ENCODE measurements at places on chromosomes 13 and 19.

GRCh38 chr19:53357821-53358581 lies 7.5 kb upstream of the ZNF525 start:
- no peak for DNase-seq

DNA sequence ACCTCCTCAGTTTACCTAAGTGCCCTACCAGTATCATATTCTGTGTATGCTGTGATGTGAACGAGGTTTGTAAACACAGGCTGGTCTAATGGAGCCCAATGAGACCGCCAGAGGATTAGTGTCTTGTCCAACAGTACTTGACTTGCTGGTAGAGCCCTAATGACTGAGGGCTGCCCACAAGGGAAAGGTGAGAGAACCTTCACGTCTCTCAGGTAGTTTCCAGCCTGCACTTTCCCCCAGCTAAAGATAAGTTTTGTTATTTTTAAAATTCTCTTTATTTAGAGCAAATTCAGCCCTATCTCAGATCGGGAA lies 498 bp upstream of the RBM26 start:
- DNase-seq: peak; percentile 52

DNA sequence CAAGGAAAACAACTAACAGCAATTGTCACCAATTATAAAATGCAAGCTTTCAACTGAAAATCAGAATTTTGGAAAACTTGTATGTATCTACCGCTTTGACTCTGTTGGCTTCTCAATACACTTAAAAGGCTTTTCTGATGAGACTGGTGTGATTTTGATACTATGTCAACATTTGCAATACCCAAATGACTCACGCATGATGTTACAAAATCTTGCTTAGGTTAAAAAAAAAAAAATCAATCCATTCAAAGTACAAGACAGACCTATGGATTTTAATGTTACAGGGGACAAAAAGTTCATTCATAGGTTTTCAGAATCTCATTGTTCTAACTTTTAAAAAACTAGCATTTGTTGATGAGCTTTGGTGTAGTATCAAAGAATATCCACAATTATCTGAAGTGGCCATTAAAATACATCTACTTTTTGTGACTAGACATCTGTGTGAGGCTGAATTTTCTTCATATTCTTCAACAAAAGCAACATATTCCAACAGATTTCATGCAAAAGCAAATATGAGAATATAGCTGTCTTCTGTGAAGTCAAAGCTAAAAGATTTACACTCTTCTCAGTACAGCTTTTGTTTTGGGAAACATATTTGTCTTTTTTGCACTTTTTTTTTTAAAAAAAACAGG lies 10.7 kb downstream of the ELF1 start:
- DNase-seq: no peak

DNA sequence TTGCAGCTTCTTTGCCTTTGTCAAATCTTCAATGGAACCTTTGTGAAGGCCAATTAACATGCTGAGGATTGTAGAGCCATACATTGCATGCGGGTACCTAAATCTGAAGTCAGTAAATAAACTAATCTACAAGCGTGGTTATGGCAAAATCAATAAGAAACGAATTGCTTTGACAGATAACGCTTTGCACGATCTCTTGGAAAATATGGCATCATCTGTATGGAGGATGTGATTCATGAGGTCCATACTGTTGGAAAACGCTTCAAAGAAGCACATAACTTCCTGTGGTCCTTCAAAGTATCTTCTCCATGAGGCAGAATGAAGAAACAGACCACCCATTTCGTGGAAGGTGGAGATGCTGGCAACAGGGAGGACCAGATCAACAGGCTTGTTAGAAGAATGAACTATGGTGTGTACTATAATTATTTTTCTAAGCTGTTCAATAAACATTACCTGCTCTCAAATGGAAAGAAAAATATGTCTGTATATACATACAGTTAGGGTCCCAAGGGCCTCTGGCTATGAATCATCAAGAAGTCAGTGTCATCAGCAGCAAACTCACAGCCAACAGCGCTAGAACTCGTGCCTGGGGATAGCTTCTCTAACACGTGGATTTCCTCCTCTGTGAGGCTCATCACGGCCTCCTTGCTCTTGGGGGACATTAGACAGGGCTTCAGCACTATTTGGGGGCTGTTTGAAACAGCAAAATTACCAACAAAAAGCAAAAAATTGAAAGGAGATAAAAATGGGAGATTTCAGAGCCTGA lies 2.9 kb upstream of the CD70 start:
- DNase-seq: no peak

GRCh38 chr19:58009666-58010301 lies 7.2 kb upstream of the ZNF606 start:
- DNase-seq: peak; percentile 49

GRCh38 chr13:64928696-64929499 lies 2301.2 kb downstream of the PCDH9 start:
- peak; percentile 92 for DNase-seq

DNA sequence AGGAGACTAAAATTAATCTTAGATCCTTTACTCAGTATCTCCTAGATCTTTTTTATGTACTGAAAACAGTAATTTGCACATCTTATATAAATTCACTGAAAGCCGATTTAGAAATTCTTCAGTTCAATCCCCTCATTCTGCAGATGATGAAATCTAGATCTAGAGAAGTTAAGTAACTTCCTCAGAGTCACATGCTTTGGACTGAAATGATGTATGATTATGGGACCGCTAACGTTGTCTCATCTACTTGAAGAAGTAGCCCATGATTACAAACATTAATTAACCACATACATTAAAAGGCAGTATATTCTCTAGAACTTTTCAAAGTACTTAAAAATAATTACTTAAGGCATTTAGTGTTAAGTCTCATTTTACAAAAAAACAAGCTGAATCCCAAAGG lies 37.8 kb downstream of the ELF1 start:
- no peak for DNase-seq

- no peak for DNase-seq
Observed at GRCh38 chr19:40159744-40160143, 31.5 kb upstream of the MAP3K10 start.

- no peak for DNase-seq
Observed at GRCh38 chr19:10712754-10713153, 5.1 kb upstream of the DNM2 start.

All from kidney glomerular epithelial cell (primary cell).